Amniotic stem cell (primary cell): ENCODE measurements at places on chromosomes 5 and 9.

DNA sequence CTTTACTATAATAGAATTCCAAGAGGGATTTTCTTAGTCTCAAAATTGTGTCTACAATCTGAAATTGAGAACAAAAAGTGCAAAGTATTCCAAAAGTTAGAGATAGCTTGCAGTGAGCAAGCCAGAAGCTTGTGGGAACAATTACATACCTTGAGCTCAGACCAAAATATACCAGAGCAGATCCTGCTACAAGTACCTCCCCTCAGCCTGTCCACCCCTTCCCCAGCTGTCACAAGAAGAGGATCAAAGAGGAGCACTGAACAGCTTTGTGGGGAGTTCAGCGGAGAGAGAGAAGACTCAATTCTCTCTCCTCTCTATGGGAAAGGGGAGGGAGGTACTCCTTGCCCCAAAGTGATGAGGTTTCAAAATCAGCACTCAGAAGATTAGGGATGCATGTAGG, 869.2 kb upstream of the DMAC1 start:
- DNase-seq: no peak

DNA sequence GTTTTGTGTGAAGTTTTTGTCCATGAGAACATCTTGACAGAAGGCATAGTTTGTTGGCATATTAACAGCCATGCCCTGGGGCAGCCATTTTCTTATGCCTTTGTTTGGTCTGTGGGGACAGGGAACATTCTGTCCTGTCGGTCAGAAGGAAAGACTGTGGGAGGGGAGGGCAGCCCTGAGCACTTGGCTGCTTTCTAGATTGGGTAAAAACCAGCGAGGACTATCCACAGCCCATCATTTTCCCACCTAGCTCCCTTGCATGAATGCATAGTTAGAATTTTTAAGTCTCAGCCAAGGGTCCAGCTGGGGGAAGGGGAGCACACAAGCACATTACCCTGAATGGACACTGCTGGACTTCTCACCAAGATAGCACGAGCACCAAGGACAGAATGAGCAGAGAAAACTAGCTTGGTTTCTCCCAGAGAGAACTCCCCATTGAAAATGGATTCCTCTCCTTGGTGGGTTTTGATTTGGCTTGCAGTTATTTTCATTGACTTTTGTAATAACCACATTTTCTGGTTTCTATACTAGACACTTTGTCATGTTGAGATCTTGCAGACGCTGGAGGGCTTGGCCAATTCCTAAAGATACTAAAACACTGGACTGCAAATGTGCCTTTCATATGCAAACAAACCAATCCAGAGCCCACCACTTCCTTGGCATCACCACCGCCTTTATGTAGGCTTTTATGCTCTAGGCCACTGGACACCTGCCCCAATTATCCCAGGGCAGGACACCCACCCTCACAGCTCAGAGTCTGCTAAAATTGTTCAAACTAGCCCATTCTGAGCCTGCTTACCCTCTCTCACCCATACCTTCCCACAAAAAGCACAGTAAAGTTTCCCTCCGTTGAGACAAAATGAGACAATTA, 129.9 kb downstream of the BOD1 start:
- no peak for DNase-seq

- no peak for DNase-seq
These were observed 44.4 kb upstream of the SNX2 start for GRCh38 chr5:122730456-122730855.

DNA sequence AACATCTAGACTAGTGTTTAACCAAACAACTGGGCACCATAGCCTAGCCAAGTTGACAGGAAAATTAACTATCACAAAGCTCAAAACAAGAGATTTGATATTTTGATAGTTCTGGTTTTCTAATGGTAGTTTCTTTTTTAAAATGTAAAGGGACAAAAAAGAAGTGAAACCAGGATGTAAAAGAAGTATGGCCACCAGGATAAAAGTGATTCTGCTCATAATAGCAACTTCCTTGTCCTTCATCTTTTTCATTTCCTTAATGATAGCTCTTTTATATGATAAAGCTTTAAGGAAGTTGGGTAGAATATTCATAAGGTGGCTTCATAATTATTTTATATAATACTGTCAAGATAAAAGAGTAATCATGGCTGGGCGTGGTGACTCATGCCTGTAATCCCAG, 139.1 kb downstream of the BASP1 start:
- DNase-seq: no peak

DNA sequence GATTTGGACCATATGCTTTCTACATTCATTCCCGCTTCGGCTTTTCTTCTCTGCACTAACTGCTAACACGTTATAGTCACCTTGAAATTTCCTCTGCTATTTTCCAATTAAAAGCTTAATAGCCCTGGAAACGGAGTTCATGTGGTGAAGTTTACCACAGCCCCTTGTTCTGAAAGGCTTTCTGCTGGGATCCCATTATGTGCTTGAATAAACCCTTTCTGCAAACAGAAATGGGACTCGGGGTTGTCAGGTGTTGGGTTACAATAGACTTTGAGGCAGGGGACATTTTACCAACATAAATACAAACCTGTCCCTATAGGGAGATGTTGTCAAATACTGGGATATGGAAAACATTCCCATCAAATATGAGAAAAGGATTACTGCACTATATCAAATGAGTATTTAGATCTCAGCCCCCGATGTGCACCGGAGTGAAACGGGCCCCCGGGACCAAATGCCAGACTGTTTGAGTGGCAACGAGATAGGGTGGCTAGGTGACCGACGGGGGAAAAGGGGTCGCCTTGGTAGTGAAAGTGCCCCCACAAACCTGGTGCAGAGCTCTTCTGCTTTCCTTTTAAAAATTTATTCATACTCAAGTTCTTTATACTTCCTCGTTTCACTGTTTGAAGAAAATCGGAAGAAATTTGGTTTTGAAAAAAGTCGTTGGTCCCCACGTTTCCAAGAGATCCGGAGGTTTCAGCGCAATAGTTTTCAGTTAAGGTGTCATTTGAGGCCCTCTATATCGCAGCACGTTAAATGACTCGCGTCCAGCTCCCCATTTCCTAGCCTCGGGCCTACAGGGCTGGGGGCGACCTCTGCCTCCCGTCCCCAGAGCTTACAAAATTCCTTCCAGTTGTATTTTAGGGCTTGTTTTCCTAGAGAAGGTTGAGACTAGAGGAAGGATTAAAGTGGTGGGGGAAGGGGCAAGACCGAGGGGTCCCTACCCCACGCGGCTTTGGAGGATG, 2.1 kb upstream of the DMRT3 start:
- DNase-seq: no peak

GRCh38 chr5:69007726-69008368, 86.0 kb upstream of the SLC30A5 start:
- DNase-seq: peak; percentile 9

- DNase-seq: no peak
These were observed 20.6 kb downstream of the JMY start for GRCh38 chr5:79256563-79256962.

GRCh38 chr5:125413496-125414274, 667.2 kb upstream of the ZNF608 start:
- no peak for DNase-seq

GRCh38 chr9:135665795-135666189, 2.7 kb downstream of the LCN9 start:
- no peak for DNase-seq

DNA sequence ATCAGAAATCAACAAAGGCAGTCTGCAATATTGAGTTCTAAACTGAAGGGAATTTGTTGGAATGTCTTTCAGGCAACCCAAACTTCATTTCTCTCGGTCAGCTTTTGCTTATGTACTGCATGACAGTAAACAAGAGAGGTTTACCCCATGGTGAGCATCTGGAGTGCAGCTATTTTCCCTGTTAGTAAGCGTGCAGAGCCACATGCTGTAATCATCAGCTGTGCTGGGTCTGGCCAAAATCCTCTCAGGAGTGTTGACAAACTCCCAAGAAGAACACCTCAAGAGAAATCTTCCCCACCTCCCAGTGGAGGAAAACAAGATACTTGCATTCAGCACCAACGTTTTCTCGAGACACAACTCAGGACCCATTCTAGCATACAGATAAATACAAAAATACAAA, 83.6 kb upstream of the ADAMTSL1 start:
- no peak for DNase-seq

GRCh38 chr5:113488645-113489184, 462 bp upstream of the MCC start:
- no peak for DNase-seq

GRCh38 chr9:2800394-2801179, 43.3 kb downstream of the PUM3 start:
- no peak for DNase-seq

DNA sequence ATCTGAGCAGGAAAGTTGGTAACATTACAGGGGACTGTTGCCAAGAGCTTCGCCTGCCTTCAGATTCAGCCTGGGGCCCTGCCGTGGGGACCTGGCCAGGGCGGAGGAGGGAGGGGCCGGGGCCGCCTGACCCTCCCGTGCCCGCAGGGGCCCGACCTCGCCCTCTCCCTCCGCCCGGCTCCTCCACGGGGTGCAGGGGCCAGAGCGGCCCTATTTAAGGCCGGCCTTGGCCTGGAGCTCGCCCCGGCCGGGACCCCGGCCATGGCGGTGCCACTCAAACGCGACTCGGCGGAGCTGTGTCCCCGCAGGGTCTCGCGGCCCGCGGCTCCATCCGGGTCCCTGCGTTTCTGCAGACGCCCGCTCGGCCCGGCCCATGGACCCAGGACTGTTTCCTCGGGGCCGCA, 757 bp downstream of the TMEM250 start:
- no peak for DNase-seq

GRCh38 chr5:93395971-93396379, 185.0 kb downstream of the NR2F1-AS1 start:
- no peak for DNase-seq

- DNase-seq: no peak
These were observed 205.3 kb upstream of the NFIL3 start for GRCh38 chr9:91628892-91629291.

DNA sequence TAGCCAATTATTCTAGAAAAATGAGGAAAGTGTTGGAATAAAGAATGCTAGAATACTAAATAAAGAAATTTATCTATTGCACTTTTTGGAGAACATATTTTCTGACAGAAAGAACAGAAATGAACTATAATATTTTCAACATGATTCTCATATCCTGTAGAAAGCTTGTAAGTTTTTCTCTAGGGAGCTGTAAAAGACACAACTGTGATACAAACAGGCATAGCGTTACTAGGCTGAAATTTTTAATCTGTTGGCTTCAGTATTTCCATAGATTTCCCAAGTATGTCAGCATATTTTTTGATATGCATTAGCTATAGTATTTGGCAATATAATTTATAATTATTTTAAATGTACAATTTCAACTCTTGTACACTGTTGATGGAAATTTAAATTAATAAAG, 31.3 kb downstream of the ANXA1 start:
- no peak for DNase-seq

DNA sequence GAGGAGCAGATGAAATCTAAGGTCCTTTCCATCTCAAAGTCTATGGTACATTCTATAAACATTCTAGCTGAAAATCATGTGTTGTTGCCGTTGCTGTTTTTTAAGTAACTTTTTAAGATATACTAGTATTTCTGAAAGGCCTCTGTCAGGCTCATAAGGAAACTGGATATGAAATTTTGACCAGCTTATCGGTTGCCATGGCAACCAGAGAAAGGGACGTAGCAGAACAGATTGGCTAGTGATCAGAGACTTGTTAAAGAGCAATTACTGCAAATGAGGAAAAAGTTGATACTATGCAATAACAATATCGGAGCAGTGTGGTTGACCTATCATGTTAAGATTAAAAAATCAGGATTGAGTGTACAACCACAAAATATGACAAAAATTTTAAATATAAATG, 57.0 kb upstream of the RNF180 start:
- no peak for DNase-seq

- no peak for DNase-seq
These were observed 93.7 kb upstream of the IL6ST start for GRCh38 chr5:56088431-56088949.

DNA sequence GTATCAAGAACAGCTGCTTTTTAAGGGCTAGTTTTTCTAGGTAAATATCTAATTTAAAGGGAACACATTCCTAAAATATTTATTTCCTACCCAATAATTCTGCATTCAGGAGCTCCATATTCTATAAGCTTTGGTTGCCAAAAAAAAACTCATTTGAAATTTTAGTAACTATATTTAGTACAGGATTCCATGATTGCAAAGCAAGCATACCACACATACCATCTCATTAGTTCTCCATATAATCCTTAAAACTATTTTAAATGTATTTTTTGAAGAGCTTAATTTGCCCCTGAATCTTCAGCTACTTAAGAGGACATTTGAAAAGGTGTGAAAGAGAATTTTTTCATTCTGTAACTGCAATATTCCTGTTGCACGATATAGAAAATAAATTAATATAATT, 877.0 kb downstream of the NR2F1-AS1 start:
- no peak for DNase-seq

DNA sequence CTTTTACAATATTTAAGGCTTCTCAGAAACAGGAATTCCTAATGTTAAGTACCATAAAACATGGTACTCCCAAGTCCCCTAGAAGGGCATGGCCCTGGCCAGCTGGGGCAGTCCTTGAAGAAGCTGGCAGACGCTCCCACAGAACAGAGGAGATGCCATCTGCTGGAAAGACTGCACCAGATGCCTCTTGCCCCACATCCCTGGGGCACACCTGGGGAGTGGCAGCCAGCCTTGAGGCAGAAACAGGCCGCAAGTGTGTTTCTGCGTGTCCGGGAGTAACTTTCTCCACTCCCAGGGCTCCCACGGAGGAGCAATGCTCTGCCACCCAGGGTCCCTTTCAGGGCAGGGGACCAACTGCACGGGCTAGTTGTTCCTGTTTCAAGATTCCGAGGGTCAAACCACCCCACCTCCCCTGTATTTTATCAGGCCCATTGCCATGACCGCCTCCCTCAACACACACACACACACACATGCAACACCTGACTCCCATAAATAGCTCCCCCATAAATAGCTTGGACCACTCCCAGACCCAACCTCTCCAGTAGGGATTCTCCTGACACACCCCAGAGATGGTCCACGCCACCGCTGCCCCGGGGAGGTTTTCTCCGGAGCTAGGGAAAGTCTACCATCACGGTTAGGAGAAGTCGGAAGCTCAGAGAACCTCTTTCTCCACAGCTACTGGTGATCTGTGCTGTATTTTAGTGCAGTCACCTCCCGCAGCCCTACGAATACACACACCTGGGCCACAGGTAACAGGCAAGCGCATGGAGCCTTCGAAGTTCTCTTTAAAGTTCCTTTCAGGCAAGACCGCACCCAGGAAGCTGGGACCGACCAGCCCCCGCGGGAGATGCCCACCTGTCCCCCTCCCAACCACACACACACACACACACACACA, 1.5 kb downstream of the SPOCK1 start:
- no peak for DNase-seq

GRCh38 chr5:115262321-115263077, at the start of gene PGGT1B:
TSS of gene PGGT1B (minus strand) at chr5:115262877. CDS start at chr5:115262851, 26 bp downstream.
- DNase-seq: peak; percentile 26

- no peak for DNase-seq
These were observed 8.6 kb downstream of the ABLIM3 start for GRCh38 chr5:149149942-149150341.

- DNase-seq: no peak
These were observed 43.3 kb downstream of the RPS23 start for GRCh38 chr5:82234885-82235284.

- DNase-seq: no peak
These were observed 123.4 kb upstream of the IFNE start for GRCh38 chr9:21605489-21605931.

- DNase-seq: no peak
These were observed 118.8 kb downstream of the CDC42SE2 start for GRCh38 chr5:131382407-131383395.

- no peak for DNase-seq
These were observed 197.5 kb upstream of the DMRT1 start for GRCh38 chr9:643966-644365.

GRCh38 chr5:131751506-131751905, 45.3 kb downstream of the FNIP1 start:
- no peak for DNase-seq

GRCh38 chr9:112135706-112136105, 39.4 kb downstream of the SUSD1 start:
- no peak for DNase-seq

- no peak for DNase-seq
These were observed 30.5 kb upstream of the DMRTA1 start for GRCh38 chr9:22415941-22416691.
